ENCODE measurements at places on chromosomes 16 and 17. TPM values are rescaled to one million over a fixed set of nuclear protein-coding genes. Genes with fewer than 3 reads are reported as not detected.

DNA sequence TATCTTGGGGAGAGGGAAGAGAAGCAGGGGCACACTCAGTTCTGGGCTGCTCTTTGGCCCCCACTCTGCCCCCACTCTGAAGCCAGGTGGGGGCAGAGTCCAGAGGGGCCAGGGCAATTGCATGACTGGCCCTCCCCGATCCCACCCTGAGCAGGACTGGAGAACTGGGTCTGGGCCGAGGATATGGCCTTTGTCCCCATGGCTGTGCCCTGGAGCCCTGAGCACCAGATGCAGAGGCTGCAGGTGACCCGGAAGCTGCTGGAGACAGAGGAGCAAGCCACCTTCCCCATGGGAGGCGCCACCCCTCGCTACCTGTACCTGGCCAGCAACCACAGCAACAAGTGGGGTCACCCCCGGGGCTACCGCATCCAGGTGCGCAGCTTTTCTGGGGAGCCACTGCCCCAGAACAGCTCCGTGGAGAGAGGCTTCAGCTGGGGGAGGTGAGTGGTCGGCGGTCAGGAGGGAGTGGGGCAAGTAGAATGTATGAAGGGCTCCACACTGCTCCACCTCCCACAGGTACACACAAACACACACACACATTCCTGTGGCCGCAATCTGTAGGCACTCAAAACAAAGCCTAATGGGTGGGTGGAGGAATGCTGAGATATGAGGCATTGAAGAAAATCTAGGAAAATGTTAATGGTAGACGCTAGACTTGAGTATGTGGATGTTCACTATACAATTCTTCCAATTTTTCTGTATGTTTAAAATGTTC lies 21.4 kb downstream of the AOC3 start:
- no peak for DNase-seq

- no peak for DNase-seq
Measured at GRCh38 chr16:73544826-73545225, 496.9 kb upstream of the ZFHX3 start.

- DNase-seq = no peak
Measured at GRCh38 chr17:65185668-65186382, 48.7 kb downstream of the RGS9 start.

- no peak for DNase-seq
Measured at GRCh38 chr17:17466511-17466910, 10.3 kb upstream of the MED9 start.

Gene RCVRN
- not detected for polyA plus RNA-seq

Gene ZNF19
- 1.5 TPM for polyA plus RNA-seq

Gene CRYM
- polyA plus RNA-seq = not detected

Gene PPL
- 0.29 TPM for polyA plus RNA-seq

Gene NTN1
- not detected for polyA plus RNA-seq

Gene CHCT1
- not detected for polyA plus RNA-seq

Gene GPRC5B
- 0.29 TPM for polyA plus RNA-seq

Gene TEKT5
- polyA plus RNA-seq = not detected

All from CD8-positive, alpha-beta memory T cell (primary cell).